EL (cell line): ENCODE measurements at places on chromosomes 11 and 22.

GRCh38 chr11:3885855-3886254 lies 30.4 kb downstream of the STIM1 start:
- no peak for DNase-seq

- peak; percentile 17 for DNase-seq
Observed at GRCh38 chr11:77147668-77148321, 19.7 kb downstream of the MYO7A start.

GRCh38 chr11:75938543-75938942 lies 123.5 kb downstream of the UVRAG start:
- peak; percentile 40 for DNase-seq

DNA sequence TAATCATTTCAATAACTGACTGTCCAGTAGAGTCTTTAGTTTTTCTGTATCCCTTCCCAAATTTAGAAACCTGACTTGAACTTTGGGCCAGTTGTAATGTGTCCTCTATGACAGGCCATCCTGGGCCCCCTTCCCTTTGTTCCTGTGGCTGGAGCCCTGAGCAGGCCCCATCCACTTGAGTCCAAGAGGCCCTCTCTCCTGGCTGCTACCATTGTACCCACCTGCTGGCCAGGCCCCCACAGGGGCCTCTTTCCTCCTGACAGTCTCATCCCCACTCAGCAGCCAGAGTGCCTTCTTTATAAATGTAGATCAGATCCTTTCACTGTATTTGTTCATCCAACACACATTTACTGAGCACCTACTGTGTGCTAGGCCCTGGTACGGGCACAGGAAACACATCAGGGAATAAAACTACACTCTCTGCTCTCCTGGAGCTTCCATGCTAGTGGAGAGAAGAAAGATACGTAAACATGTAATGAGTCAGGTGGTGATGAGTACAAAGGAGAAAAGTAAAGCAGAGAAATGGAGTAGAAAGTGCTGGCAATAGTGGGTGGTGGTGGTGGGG lies 2.7 kb upstream of the LRP5 start:
- DNase-seq, result no peak

- no peak for DNase-seq
Observed at GRCh38 chr22:44389181-44389580, 76.4 kb upstream of the SHISAL1 start.

- DNase-seq, result no peak
Observed at GRCh38 chr11:20623252-20623651, 23.8 kb downstream of the SLC6A5 start.

GRCh38 chr11:10699072-10699471 lies 5.5 kb upstream of the IRAG1 start:
- DNase-seq, result no peak

- no peak for DNase-seq
Observed at GRCh38 chr22:42379966-42380537, 52.2 kb downstream of the NFAM1 start.

GRCh38 chr11:108852701-108853100 lies 187.8 kb downstream of the DDX10 start:
- DNase-seq, result no peak

DNA sequence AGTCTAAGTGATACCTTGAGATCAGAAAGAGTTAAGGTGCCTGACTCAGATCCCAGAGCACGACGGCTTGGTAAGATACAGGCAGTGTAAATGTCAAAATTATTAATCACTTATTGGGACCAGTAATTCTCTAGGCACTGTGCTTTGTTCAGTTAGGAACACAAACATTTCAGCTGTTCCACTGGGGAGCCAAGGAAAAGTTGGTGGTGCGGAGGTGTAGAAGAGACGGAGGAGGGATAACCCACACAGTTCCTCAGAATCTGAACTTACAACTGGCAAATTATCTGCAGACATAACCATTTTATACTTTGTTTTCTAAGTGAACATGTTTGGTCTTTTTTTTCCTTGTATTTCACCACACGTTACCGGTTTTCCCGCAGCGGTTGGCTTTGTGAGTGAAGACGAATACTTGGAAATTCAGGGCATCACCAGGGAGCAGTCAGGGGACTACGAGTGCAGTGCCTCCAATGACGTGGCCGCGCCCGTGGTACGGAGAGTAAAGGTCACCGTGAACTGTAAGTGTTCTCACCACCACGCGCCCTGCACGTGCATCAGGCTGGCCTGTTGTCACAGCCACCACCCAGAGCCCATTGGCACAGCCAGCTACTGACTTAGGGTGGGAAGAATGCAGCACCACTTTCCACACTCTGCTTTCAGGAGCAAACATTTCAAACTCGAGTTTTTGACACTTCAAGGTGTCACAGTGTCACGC lies 937.0 kb downstream of the NTM start:
- DNase-seq, result no peak

DNA sequence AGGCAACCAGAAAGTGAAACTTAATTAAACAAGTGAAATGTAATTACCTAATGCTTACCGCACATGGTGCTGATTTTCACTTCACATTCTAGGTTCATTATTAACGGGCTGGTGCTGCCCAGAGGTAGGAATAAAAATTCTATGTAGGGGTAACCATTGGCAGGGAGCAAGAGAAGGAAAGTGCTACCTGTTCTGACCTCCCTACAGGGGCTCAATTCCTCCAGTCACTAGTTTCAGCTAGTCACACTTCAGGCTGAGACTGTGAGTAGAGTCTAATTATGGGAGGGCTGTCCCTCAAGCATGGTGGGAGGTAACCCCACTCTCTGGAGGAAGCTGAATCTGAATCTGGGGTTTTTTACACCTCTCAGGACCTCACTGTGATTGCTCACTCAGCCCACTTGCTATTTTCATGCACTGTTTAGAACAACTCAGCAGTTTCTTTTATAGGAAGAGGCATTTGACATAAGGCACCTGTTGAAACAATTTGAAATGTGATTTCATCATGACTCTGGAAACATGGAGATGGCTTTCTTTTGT lies 75.4 kb downstream of the MAML2 start:
- no peak for DNase-seq

- peak; percentile 99 for DNase-seq
Observed at GRCh38 chr11:72102946-72103753, at the start of gene LAMTOR1. Gene LAMTOR1 (minus strand): TSS chr11:72103297. CDS start chr11:72103224, 73 bp downstream.

- peak; percentile 69 for DNase-seq
Observed at GRCh38 chr11:8814923-8815240, 96.1 kb upstream of the AKIP1 start.

DNA sequence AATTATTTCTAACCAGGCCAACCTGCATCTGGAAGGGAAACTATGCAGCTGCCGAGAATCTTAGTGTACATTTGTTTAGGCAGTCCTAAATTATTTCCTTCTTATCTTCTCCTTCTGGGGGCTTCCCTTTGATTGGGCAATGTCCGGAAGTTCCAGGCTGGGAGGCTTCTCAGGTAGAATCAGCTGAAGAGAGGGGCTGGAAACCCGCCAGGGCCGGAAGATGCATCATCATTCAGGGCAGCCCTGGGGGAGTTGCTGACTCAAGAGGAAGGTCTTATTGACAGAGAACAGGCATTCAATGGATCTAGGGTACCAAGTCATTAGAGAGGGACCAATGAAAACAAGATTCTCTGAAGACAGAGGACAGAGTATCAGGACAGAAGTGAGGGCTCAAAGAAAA lies 150.7 kb downstream of the BLID start:
- peak; percentile 82 for DNase-seq

- no peak for DNase-seq
Observed at GRCh38 chr11:91396236-91397133, 828.1 kb upstream of the FAT3 start.

- DNase-seq, result no peak
Observed at GRCh38 chr11:34235189-34235588, 122.6 kb downstream of the ABTB2 start.

- DNase-seq, result peak; percentile 40
Observed at GRCh38 chr22:38335077-38335476, 17.8 kb upstream of the CSNK1E start.

GRCh38 chr22:37121887-37122591 lies 12.5 kb upstream of the TMPRSS6 start:
- DNase-seq, result peak; percentile 71

DNA sequence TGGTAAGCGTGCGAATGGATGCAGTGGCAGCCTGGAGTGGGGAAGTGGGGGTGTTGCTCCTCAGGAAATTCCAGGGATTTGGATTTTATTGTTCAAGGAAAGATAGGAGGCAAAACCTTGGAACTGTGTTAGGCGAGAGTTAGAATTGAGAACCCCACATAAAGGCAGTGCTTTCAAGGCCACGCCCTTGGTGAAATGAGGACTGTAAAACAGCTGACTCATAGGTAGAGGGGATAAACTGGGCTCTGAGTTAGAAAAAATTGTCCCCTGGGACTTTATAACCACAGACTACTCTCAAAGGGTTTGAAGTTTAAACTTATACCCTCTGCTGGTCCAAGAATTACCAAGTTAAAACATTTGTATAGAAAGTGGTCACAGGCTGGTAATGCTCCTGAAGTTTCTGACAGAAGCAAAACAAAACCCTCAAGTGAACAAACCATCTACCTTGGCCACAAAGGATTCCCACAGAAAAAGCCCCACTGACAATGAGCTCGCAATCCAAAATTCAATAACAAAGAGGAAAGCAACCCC lies 250.3 kb upstream of the TBCEL start:
- no peak for DNase-seq

GRCh38 chr11:92440701-92441442 lies 216.3 kb downstream of the FAT3 start:
- DNase-seq, result peak; percentile 30

- DNase-seq, result peak; percentile 38
Observed at GRCh38 chr11:131136486-131136885, 220.2 kb upstream of the SNX19 start.

- DNase-seq, result no peak
Observed at GRCh38 chr11:109514313-109515018, 92.5 kb downstream of the C11orf87 start.

- DNase-seq, result no peak
Observed at GRCh38 chr11:120031156-120031555, 106.8 kb downstream of the TRIM29 start.

DNA sequence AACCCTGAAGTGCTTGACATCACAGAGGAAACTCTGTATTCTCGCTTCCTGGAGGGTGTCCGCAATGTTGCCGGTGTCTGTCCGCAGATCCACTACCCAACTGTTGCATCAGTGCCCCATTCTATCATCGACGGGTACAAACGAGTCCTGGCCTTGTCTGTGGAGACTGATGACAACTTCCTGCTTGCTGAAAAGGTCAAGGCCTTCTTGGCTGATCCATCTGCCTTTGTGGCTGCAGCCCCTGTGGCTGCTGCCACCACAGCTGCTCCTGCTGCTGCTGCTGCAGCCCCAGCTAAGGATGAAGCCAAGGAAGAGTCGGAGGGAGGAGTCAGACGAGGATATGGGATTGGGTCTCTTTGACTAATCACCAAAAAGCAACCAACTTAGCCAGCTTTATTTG lies 42.9 kb upstream of the DAGLA start:
- no peak for DNase-seq

GRCh38 chr11:2507945-2508749 lies 63.3 kb downstream of the KCNQ1 start:
- no peak for DNase-seq

DNA sequence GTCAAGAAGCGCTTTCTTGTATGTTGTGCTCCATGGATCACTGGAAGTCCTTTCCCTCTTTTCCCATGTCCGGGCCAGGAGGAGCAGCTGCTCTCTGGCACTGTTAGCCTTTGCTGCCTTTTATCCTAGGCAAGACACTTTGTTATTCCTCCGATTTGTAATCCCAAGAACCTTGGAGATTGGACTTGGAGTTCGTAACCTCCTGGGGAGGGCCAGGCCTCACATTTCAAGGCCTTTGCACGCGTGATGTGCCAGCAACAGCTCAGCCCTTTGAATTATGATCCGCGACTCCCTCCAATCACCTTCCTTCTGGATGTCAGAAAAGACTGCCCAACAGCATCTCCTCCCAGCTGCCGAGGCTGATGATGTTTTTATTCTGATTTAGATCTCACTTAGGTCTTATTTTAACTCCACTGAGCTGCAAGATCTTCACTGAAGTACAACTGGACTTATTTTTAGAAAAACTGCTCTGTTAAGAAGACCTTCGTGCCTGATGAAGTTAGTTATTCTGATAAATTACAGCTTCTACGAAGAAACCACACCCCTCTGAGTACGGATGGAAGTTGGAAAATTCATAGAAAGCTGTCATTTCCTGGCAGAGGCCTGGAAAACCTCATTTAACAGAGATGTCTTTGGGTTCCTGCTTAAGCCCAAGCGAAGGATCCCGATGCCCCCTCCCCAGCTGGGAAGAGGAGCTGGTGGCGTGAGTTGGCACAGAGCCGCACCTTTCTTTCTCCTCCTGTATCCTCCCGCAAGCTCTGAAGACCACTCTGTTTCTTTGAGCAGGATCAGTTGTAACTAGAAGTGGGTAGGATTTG lies 62.4 kb downstream of the PARVB start:
- no peak for DNase-seq

DNA sequence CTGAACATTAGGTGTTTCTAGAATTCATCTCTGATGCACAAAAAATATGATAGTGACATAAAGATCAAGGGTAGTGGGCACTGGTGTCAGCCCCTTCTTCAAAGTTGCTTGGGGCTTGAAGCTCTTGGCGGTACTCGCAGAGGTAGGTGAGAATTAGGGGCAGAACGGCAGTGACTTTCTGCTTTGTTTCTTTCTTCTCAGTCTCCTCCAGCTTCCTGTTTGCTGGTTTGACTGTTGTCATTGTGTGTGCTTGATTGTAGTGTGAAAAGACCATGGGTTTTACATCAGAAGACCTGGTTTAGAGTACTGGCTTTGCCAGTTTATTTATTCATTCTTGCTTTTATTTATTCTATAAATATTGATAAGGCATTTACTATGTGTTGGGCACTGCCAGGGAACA lies 156.7 kb upstream of the PLET1 start:
- DNase-seq, result no peak

- no peak for DNase-seq
Observed at GRCh38 chr22:20283674-20284066, 15.6 kb upstream of the RTN4R start.

- DNase-seq, result no peak
Observed at GRCh38 chr11:117713538-117713991, 83.5 kb downstream of the DSCAML1 start.

DNA sequence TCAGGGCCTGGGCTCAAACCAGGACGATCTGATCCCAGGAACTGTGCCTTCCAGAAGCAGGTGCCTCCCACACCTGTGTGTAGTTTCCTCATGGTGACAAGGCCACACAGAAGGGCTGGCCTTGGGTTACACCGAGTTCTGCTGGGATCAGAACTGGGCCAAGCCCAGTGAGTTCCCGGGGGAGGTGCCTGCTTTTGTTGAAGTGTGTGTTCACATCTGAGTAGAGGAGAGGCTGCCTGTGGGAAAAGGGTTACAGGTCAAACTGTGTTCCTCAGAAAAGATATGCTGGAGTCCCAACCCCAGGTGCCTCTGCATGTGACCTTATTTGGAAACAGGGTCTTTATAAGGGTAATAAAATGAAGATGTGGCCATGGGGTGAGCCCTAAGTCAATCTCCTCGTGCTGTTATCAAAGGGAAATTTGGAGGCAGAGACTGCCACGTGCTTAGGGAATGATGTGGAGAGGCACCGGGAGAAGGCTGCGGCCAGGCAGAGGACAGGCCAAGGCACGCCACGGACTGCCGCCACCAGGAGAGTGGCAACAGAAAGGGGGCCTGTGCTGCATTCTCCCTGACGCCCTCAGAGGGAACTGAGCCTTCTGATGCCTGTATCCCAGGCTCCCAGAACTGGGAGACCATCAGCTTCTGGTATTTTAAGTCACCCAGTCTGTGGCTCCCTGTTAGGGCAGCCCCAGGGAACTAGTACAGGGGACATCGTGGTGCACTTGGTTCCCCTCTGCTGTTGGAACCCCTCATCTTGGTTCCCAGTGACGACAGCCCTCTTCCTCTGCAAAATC lies 158.8 kb downstream of the CACNA1I start:
- DNase-seq, result no peak

- no peak for DNase-seq
Observed at GRCh38 chr11:94795476-94796189, 27.5 kb downstream of the AMOTL1 start.

GRCh38 chr11:71496421-71496820 lies 30.6 kb upstream of the KRTAP5-7 start:
- DNase-seq, result no peak

- DNase-seq, result no peak
Observed at GRCh38 chr11:32055861-32056260, 35.0 kb upstream of the RCN1 start.
